ENCODE measurements at places on chromosomes 5 and 9. TPM values are rescaled to one million over a fixed set of nuclear protein-coding genes. Genes with fewer than 3 reads are reported as not detected.

Gene TERT
- total RNA-seq = not detected

Gene DPH7
- total RNA-seq = 30.2 TPM

Gene IL9
- not detected for total RNA-seq

Gene TBC1D9B
- 77.6 TPM for total RNA-seq

Gene SIT1
- not detected for total RNA-seq

Gene PHYHD1
- total RNA-seq = 12.9 TPM

Gene PCDHB6
- total RNA-seq = not detected

Gene CDH6
- not detected for total RNA-seq

Gene BARHL1
- not detected for total RNA-seq

Gene KCNV2
- total RNA-seq = not detected

Gene FAT2
- total RNA-seq = 95.1 TPM

Gene LCP2
- total RNA-seq = not detected

Gene SPINK6
- total RNA-seq = 1.1 TPM

Gene IRGM
- not detected for total RNA-seq

Gene CHSY3
- 0.78 TPM for total RNA-seq

Data from foreskin keratinocyte (primary cell).